ENCODE measurements at places on chromosomes 5 and 9.
A peak's percentile ranks its signal among the peaks of the same experiment; 100 is the strongest.

- H3K36me3 ChIP-seq, result no peaks in the 10 kb centered on the region
- H3K4me1 ChIP-seq, result no peaks in the 10 kb centered on the region
- no peak overlapping the region for H3K4me3 ChIP-seq
- H3K27ac ChIP-seq, result no peak overlapping the region
These were observed 66.3 kb upstream of the LIFR start for GRCh38 chr5:38622723-38623129.

- H3K27ac ChIP-seq, result peak overlapping the region; percentile 23
- H3K27me3 ChIP-seq, result no peaks in the 10 kb centered on the region
- H3K36me3 ChIP-seq, result no peaks in the 10 kb centered on the region
These were observed 250.2 kb upstream of the DMRT1 start for GRCh38 chr9:591292-591691.

- no peaks in the 10 kb centered on the region for H3K27me3 ChIP-seq
- H3K27ac ChIP-seq, result no peak overlapping the region
- no peaks in the 10 kb centered on the region for H3K4me1 ChIP-seq
- no peaks in the 10 kb centered on the region for H3K36me3 ChIP-seq
- DNase-seq, result no peak
These were observed 79.0 kb downstream of the AK8 start for GRCh38 chr9:132798817-132799790.

DNA sequence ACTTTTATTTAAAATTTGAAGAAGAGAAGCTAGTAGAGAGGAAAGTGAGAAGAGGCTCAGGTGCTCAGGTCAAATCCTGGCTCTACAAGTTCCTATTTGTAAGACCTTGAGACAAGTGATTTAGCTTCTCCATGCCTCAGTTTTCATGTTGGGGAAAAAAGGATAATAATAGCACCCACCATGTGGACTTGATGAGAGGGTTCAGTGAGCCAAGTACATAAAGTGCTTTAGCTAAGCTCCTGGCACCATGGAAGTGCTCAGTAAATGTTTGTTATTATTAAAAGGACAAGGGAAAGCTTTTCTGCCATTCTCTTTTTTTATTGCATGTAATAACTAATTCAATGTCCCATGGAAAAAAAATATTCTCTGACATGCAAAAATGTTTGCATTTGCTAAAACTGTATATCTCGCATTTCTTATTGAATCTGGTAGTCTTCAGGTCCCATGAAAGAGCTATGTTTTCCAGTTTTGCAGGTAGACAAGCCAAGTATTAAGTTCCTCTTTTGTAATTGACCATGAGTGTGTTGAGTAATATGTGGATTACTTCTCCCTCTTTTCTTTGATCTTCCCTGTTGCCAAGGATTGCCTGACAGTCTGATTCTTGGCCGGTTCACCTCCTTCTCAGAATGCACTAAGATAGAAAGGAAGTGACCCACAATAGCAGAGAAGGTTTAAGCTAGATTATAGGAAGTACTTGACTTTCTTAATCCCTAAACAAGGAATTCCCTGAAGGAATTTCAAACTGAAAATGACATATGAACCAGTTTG lies 45.6 kb upstream of the TRIM32 start:
- DNase-seq, result no peak
- no peaks in the 10 kb centered on the region for H3K27me3 ChIP-seq
- no peaks in the 10 kb centered on the region for H3K4me1 ChIP-seq
- no peak overlapping the region for H3K4me3 ChIP-seq

- no peaks in the 10 kb centered on the region for H3K4me1 ChIP-seq
- no peak overlapping the region for H3K4me3 ChIP-seq
- no peaks in the 10 kb centered on the region for H3K36me3 ChIP-seq
- H3K27ac ChIP-seq, result no peak overlapping the region
- DNase-seq, result no peak
These were observed 167.1 kb downstream of the ACTL7B start for GRCh38 chr9:108688676-108689075.

DNA sequence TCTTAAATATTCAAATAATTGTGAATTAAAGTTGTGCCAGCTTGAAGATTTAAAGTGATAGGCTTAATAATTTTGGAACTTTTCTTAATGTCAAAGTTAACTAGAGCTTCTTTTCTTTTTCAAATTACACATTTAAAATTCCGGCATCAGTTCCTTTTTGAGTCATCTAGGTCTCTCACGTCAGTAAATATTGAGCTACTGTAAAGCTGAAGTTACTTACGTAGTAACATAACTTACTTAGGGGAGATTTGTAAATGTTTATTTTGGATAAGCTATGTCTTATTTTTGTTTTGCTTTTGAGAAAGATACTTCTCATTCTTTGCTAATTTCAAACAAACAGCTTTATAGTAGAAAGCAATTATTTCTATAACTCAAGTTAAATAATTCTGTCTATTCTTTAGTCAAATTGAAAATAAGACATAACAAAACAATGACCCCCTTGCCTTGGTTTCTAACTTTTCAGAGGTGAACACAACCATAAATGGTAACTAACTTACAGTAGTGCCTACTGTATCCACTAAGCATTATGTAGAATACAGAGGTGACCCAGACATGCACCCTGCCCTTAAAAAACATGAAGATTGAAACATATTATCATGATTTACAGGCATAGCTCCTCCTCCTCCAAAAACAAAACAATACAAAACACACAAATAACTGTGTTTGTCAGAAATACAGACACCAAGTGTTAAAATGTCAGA lies 29.8 kb downstream of the CD274 start:
- no peak overlapping the region for H3K27ac ChIP-seq
- H3K36me3 ChIP-seq, result no peaks in the 10 kb centered on the region
- DNase-seq, result no peak

DNA sequence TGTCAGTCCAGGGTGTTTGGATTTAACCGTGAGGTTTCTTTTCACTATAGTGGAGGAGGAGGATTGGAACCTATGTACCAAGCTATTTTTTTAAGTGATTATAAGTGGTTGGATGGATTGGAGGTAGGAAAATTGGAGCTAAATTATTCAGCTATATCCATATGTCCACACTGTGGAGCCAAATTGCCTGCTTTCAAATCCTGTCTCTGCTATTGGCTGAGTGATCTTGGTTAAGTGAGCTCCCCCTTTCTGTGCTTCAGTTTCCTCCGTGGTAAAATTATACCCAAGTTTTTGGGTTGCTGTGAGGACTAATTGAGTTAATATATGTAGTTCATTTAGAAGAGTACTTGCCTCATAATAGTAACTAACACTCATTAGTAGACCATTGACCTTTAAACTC lies 2.5 kb downstream of the CENPP start:
- H3K36me3 ChIP-seq, result no peaks in the 10 kb centered on the region
- H3K27ac ChIP-seq, result no peak overlapping the region
- H3K4me1 ChIP-seq, result no peaks in the 10 kb centered on the region
- no peak overlapping the region for H3K4me3 ChIP-seq

DNA sequence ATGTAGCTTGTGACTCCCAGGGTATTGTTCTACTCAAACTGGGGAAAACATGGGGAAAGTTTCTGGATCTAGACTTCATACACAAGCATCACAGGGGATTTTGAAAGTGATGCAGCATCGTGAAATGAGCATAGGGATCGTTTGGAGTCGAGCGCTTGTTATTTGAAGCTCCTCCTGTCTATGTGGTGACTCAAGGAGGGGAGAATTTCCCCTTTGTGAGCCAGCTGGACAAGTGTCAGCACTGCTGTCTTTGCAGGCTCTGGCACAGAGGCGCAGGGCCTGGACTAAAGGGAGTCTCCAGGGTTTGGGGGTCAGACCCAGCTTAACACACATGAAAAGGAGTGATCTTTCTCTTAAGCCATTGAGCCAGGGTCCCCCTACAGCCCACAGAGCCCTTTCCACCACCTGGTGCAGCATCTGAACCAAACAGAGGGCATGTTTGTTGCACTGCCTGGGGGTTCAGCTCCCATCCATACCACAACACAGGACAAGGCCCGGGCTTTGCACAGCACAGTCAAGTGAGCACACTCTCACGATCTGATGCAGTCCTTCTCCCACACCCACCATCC lies 51.0 kb downstream of the IRF1 start:
- H3K4me1 ChIP-seq, result no peaks in the 10 kb centered on the region
- no peaks in the 10 kb centered on the region for H3K36me3 ChIP-seq
- no peaks in the 10 kb centered on the region for H3K27me3 ChIP-seq
- no peak for DNase-seq
- H3K27ac ChIP-seq, result no peak overlapping the region

DNA sequence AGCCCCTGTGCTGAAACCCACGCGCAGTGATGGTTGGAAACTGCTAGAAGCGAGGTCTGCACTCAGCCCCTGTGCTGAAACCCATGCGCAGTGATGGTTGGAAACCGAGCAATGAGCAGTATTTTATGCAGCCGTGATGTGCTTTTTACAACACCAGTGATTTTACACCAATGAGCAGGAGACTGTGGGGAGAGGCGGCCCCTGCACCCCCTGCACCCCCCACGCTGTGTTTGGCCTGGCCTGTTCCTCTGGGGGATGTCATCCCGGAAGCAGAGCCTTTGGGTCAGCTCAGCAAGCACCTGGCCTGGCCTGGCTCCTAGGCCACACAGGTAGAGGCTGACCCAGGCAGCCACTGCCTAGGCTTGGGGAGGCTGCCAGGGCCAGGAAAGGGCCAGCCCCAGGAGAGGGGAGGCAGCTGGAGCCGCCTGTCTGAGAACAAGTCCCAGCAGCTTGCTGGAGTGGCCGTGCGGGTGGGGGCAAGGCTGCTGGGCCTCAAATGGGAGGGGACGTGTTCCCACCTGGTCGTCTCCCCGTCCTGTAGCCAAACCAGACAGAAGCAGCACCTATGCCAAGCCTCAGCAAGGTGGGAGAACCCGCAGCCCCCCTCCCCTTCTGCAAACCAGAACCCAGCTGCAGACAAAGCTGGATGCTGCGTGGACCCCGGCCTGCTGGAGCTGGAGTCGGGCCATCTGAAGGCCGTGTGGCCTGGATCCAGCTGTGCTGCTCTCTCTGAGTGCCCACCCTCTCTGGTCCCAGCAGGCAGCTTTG lies 46.8 kb downstream of the DBH start:
- no peaks in the 10 kb centered on the region for H3K4me1 ChIP-seq
- H3K27me3 ChIP-seq, result no peaks in the 10 kb centered on the region
- no peak overlapping the region for H3K4me3 ChIP-seq
- H3K36me3 ChIP-seq, result no peaks in the 10 kb centered on the region
- no peak overlapping the region for H3K27ac ChIP-seq

GRCh38 chr5:143456952-143457547 lies 53.6 kb upstream of the NR3C1 start:
- H3K36me3 ChIP-seq, result no peaks in the 10 kb centered on the region
- H3K4me3 ChIP-seq, result no peak overlapping the region

GRCh38 chr5:178310130-178310865 lies 77.7 kb upstream of the PHYKPL start:
- no peak overlapping the region for H3K27ac ChIP-seq
- peak; percentile 53 for DNase-seq
- no peak overlapping the region for H3K4me3 ChIP-seq

GRCh38 chr9:131734165-131734610 lies 5.7 kb downstream of the RAPGEF1 start:
- peak overlapping the region; percentile 60 for H3K27ac ChIP-seq
- no peak overlapping the region for H3K4me3 ChIP-seq
- H3K36me3 ChIP-seq, result no peaks in the 10 kb centered on the region
- H3K4me1 ChIP-seq, result peaks cover 31% of the 10 kb centered on the region
- no peaks in the 10 kb centered on the region for H3K27me3 ChIP-seq

GRCh38 chr9:119775410-119775809 lies 406.2 kb upstream of the BRINP1 start:
- DNase-seq, result no peak
- H3K27me3 ChIP-seq, result no peaks in the 10 kb centered on the region
- no peaks in the 10 kb centered on the region for H3K4me1 ChIP-seq
- no peak overlapping the region for H3K4me3 ChIP-seq
- no peak overlapping the region for H3K27ac ChIP-seq

DNA sequence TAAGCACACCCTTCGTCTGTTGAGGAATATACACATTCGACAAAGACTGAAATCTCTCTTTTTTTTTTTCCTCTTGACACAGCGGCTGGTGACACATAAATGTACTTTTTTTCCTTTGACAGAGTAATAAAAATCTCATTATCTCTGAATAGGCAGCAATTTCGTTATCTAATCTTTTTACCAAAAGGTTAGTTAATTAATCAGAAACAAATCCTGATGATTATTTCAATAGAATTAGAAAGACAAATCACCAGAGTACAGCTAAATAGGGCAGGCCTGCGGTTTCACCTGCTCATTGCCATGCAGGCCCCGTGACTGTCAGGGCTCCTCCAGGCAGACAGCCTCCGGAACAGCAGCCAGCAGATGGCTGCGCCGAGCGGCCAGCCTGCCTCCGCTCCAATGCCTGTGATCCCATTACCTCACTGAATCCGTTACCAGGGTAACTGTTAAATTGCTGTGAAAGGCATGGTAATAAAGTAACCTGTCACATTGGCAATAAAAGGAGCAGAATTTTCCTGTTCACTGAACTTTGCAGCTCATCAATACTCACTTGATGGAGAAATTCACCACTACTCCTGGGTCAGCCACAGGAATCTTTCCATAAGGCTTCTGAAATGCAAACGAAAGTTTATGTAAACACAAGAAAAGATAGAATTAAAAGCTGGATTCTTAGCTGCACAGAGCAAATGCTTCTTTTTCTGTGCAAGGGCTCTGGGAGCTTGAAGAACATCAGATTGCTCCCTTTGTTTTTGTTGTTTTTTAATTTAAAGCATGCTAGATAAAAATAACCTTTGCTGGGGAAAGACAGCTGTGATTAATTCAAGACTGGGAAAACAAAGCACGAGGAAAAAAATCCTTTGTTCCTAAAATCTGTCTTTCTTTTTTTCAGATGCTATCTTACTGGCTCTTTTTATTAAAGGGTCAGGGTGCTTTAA lies 666.4 kb upstream of the ZNF608 start:
- no peaks in the 10 kb centered on the region for H3K27me3 ChIP-seq
- H3K27ac ChIP-seq, result no peak overlapping the region
- DNase-seq, result peak; percentile 72
- no peaks in the 10 kb centered on the region for H3K36me3 ChIP-seq
- peaks cover 22% of the 10 kb centered on the region for H3K4me1 ChIP-seq
- H3K4me3 ChIP-seq, result no peak overlapping the region

GRCh38 chr9:72477930-72478518 lies 43.4 kb upstream of the TMC1 start:
- peak overlapping the region; percentile 83 for H3K27ac ChIP-seq
- DNase-seq, result peak; percentile 49
- peaks cover 20% of the 10 kb centered on the region for H3K4me1 ChIP-seq
- no peaks in the 10 kb centered on the region for H3K27me3 ChIP-seq

- H3K27ac ChIP-seq, result no peak overlapping the region
- H3K4me1 ChIP-seq, result peaks cover 3% of the 10 kb centered on the region
- DNase-seq, result no peak
- H3K36me3 ChIP-seq, result no peaks in the 10 kb centered on the region
These were observed 12.5 kb upstream of the LHX2 start for GRCh38 chr9:123998970-123999621.

DNA sequence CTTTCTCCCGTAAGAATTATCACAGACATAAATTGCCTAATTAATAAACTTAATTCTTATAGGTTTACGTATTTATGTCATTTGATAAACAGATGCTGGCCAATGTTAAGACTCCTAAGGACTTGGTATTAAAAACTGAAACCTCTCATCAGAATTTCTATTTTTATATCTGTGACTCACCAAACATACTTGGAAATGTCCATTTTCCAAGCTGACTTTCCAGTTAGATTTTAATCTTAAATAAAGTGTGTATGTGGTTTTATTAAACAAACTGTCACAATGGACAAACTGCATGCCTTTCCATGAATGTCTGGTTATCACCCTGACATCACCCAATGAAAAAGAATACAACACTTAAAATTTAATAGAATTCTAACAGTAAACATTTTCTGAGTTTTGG lies 12.6 kb upstream of the COL23A1 start:
- peaks cover 26% of the 10 kb centered on the region for H3K36me3 ChIP-seq
- H3K4me1 ChIP-seq, result no peaks in the 10 kb centered on the region
- H3K4me3 ChIP-seq, result no peak overlapping the region
- DNase-seq, result no peak
- no peak overlapping the region for H3K27ac ChIP-seq

Measured in pancreas (tissue), 10 donors.